ENCODE measurements at places on chromosomes 1 and 21.
A peak's percentile ranks its signal among the peaks of the same experiment; 100 is the strongest.

- no peak for DNase-seq
Measured at GRCh38 chr1:226002667-226003501, 3.7 kb upstream of the SDE2 start.

DNA sequence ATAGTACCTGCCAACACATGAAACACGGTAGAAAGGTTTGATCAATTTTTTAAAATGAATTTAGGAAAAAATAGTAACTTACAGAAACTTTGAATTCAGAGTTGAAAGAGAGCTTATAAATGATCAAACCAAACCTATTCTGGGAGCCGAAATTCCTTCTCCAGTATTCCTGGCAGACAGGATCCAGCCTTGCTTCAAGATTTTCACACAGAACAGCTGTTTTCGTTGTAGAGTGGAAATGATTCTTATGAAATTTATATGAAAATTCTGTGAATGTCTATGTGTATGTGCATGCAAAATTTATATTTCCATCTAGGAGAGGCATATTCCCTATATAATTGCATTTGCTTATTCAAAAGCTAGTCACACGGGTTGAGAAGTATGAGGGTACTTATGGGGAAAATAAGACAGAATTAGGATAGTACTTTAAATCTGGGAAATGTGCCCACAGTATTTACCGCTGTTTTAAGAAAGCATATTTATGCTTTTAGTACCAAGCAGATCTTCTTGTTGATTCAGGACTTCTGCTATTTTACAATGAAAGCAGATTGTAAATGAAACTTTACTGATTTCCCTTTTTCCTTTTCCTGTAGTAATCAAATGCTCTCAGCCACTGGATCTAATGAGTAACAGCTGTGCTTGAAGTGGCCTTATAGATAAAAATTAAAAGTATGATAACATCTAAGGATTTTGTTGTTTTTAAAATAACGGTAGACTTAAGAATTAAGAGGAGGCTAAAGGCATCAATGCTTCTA is 30.4 kb downstream of the PRRX1 start:
- DNase-seq = no peak

GRCh38 chr1:7329868-7330615 is 441.1 kb upstream of the VAMP3 start:
- no peak for DNase-seq

DNA sequence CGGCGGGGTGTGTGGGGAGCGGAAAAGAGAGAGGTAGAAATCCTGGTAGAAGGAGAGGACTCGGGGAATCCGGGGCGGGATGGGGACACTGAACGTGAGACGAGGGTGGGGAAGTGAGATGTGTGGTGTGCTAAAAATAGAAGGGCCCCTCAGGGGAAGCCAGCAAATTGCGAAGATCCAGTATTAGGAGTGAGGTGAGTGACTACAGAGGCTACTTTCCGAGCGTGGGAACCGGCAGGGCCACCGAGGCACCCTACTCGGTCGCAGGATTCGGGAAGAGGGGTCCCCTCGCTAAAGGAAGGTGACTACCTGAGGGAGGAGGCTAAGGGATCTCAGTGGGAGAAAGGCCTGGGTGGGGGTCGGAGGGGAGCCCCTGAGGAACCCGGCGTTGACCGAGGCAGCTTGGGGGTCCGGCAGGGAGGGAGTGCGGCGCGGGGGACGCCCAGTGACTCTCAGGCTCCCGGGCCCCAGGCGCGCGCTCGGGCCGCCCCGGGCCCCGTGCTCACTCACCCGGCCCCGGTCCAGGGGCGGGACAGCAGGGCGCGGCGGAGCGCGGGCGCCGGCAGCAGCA is 318 bp downstream of the ALDH4A1 start:
- DNase-seq = no peak

DNA sequence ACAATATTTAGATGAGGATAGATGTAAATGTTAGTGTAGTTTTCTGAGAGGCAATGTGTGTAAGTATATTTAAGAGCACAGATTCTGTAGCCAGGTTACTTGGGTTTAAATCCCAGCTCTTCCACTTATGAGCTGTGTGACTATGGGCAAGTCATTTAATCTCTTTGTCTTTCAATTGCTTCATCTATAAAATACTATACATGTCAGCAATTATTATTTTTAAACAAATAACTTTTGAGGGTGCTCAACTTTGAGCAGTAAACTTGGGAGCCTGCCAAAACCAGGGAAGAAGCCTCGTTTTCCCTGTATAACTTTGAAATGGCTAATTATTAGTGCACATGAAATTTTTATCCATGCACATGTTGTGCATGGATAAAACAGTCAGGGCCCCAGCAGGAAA is 222.8 kb downstream of the FOXD2 start:
- no peak for DNase-seq

DNA sequence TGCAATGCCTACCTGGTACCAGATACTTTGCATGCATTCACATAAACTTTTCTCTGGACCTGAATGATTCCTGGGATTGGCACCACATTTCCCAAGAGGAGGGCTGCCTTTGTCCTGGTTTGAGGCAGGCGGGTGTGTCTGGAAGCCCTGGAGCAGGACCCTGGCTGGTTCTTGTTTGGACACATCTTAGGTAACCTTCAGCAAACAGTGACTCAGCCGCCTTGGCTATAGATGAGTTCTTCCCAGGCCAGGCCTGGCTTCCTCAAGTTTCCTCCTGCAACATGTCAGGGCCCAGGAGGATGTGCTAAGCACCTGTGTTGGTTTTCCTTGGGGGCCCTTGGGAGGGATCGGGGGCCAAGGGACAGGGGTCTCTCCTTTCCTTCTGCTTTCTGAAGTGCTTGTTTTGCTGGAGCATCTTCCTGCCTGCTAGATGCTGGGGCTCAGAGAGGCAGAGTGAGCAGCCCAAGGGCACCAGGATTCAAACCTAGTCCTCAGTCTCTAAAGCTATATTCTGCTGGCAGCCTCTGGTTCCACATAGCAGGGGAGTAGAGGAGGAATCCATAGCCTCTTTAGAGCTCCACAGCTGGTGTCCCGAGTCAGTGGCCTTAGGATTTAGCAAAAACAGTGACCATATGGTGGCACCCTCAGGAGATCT is 38.2 kb downstream of the PAX7 start:
- no peak for DNase-seq

GRCh38 chr1:16621300-16621658 is 7.9 kb upstream of the NBPF1 start:
- DNase-seq = no peak

GRCh38 chr1:152143150-152143887 is 15.7 kb downstream of the RPTN start:
- DNase-seq = no peak

GRCh38 chr1:240658312-240658960 is 46.5 kb upstream of the GREM2 start:
- DNase-seq = no peak

DNA sequence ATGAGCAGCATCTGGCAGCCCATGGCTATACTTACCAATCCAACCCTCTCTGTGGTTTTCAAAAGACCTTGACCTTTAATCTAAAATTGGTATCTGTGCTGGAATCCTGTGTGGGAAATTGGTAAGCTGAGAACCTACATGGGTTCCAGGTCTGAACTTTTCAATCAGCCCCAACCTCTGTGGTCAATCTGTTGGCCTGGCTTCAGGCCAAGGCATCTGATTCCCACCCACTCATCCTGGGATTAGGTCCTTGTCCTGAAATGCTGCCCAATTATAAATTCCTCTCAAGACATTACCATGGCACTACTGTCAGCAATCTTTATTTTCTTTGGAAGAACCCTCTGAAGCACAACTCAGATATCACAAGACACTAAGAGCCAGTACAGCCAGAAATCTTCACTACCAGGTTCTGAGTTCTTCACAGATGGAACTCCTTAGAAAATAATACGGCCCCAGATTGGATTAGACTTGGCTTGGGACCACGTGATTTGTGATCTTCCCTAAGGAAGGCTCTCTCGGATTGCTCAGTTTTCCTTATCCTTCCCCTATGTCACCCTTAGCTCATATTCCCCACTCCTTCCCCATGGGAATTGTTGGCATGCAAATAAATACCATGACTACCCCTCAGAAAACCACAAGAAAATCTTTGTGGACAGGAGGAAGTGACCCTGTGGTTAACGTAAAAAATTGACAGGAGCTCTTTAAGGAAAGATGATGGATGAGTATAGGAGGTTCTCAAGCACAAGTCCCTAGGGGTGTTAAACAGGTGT is 207.9 kb upstream of the ST6GALNAC5 start:
- no peak for DNase-seq

DNA sequence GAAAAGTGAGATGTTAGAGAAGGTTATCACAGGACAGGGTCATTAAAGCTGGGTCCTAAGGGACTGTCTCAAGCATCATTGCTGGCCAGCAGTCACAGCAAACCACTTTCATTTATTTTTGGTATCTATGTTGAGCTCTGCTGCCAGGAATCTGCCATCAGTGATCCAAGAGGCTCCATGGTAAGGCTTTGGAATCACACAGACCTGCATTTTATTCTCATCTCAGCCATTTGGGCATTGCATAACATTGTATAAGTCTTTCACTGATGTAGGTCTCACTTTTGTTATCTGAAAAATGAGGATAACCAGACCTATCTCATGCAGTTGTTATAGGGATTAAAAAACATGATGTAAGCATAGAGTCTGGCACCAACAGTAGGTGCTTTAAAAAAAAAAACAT is 77.5 kb downstream of the OMA1 start:
- no peak for DNase-seq

- DNase-seq = no peak
Measured at GRCh38 chr1:230301822-230302221, 124.3 kb downstream of the PGBD5 start.

- DNase-seq = no peak
Measured at GRCh38 chr1:234926264-234926558, 202.4 kb downstream of the TOMM20 start.

DNA sequence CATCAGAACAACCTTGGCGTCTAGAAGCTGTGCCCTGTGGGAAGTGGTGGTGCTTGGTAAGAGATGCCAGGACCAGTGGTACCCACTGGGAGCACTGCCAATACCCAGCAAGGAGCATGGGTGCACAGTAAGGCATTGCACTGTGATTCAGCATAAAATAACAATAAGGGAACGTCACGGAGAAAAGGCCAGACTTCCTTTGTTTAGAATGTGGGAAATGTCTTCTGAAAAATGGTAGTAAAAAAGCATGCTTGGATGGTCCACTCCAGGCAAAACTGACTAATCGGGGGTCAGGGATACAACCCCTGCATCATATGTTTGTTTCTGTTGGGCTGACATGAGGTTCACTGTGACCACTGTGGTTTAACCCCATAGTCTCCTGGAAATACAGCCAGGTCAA is 14.7 kb downstream of the METTL18 start:
- DNase-seq = no peak

GRCh38 chr21:26962621-26963181 is 4.2 kb downstream of the ADAMTS5 start:
- DNase-seq = no peak

DNA sequence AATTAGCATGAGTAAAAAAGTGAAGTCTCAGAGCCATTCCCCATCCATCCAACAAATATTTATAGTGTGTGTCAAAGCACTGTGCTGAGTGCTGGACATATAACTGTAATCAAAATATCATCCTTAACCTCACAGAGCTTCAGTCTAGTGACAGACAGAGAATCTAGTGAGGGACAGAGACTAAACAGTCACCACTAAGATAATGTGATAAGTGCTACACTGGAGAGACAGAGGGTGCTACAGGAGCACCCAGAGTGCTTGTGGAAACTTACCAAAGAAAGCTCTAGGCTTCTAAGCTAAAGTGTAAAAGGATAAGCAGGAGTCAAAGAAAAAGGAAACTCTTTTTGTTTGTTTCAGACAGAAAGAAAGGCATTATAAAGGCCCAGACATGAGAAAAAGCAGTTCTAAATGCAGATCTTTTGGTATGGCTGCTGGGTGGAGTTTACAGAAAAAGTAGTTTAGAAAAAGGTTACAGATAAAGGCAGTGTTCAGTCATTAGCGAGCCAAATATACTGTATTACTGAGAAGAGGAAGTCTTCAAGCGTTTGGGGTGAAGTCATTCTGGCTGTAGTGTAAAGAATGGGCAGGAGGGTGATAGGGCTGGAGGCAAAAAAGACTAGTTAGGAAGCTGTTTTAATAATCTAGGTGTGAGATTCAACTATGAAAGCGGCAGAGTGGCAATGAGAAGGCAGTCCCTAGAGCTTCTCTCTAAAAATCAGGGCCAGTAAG is 83.8 kb downstream of the SCMH1 start:
- DNase-seq = no peak

DNA sequence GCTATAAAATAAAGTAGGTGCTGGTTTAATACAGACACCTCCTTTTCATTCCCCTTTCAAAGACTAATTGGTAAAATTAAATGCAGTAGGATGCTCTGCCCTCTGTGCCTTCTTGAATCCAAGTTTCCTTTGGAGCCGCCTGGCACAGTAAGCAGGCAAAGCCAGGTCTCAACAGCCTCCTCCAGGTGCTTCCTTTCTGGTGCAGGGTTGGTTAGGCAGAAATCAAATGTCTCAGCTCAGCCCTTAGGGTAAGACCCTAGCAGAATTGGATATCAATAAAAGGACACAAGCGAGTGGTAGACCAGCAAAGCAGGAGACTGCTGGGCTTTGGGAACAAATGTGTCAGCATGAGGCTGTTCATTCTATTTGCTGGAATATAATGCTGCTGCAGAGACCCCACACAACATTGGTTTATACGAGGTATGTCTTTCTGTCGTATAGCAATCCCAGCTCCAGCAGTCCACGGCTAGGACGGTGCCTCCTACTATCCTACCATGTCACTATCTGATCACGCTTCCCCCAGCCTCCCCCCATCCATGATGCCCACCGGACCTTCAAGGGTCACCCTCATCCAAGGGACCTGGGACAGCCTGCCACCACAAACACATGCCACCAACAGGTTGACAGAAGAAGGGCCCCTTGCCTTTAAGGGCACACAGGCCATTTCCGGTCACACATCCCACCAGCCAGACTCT is 58.4 kb downstream of the CAPN2 start:
- no peak for DNase-seq

GRCh38 chr21:36883532-36884486 is 82.7 kb downstream of the HLCS start:
- DNase-seq = no peak

DNA sequence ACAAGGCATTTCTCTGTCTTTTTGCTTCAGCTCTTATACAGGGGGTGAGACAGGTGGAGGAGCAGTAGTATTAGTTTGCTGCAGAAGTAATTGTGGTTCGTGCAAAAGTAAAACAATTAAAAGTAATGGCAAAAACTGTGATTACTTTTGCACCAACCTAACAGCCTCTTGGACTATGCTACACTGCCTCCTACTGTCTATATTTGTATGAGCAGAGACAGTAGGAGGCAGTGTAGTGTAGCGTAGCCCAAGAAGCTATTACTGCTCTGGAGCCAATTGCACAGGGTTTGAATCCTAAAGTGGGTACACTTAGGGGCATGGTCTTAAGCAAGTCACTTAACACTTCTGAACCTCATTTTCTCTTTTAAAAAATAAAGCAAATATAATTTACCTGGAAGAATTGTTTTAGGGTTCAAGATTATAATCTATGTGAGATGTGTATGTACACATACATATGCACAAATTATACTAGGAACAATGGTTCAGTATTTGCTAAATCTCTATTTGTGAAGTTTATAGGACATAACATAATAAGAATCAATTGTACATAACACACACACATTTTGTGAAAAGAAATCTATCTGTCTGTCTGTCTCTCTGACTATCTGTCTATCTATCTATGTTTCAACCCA is 103.8 kb downstream of the BRINP3 start:
- no peak for DNase-seq

GRCh38 chr1:109671067-109671466 is 3.2 kb downstream of the GSTM2 start:
- DNase-seq = no peak

- DNase-seq = peak; percentile 47
Measured at GRCh38 chr1:233613252-233614172, at the start of gene KCNK1. Gene KCNK1, plus strand, starts transcription at chr1:233614106. Its CDS starts 66 bp downstream, at chr1:233614172.

GRCh38 chr1:154952664-154953063 is 3.2 kb downstream of the PBXIP1 start:
- DNase-seq = no peak

GRCh38 chr21:32442566-32443318 is 30.2 kb downstream of the EVA1C start:
- DNase-seq = no peak

Data from nucleus accumbens (tissue), 56 donors.